Esophagus mucosa (tissue), 1 donor: ENCODE measurements at places on chromosomes 1 and 21. TPM values are rescaled to one million over a fixed set of nuclear protein-coding genes. Genes with fewer than 3 reads are reported as not detected.

GFI1 gene
- total RNA-seq: 0.24 TPM

TNFSF4 gene
- 0.12 TPM for total RNA-seq

NR5A2 gene
- 0.60 TPM for total RNA-seq

MCOLN3 gene
- 0.36 TPM for total RNA-seq

REG4 gene
- not detected for total RNA-seq

CPLANE2 gene
- total RNA-seq: 11.4 TPM

ETV3L gene
- not detected for total RNA-seq

SLC16A4 gene
- total RNA-seq: 0.44 TPM

APOBEC4 gene
- not detected for total RNA-seq

LRRC71 gene
- total RNA-seq: not detected

AGL gene
- 17.4 TPM for total RNA-seq

SPRR3 gene
- 10,043 TPM for total RNA-seq

DTL gene
- 6.7 TPM for total RNA-seq

LRRC7 gene
- total RNA-seq: 0.08 TPM

CRNN gene
- 1,110 TPM for total RNA-seq

TSPEAR gene
- total RNA-seq: 0.08 TPM

CLCA1 gene
- total RNA-seq: 0.08 TPM

RPE65 gene
- not detected for total RNA-seq

DNASE2B gene
- total RNA-seq: not detected

EXTL1 gene
- not detected for total RNA-seq

CELF3 gene
- total RNA-seq: not detected

LAMB3 gene
- total RNA-seq: 76.7 TPM

EVA1C gene
- total RNA-seq: 23.8 TPM

TTLL10 gene
- total RNA-seq: 1.0 TPM

MROH9 gene
- total RNA-seq: not detected

PPCS gene
- total RNA-seq: 58.9 TPM
